ENCODE measurements at places on chromosomes 7 and 10.

DNA sequence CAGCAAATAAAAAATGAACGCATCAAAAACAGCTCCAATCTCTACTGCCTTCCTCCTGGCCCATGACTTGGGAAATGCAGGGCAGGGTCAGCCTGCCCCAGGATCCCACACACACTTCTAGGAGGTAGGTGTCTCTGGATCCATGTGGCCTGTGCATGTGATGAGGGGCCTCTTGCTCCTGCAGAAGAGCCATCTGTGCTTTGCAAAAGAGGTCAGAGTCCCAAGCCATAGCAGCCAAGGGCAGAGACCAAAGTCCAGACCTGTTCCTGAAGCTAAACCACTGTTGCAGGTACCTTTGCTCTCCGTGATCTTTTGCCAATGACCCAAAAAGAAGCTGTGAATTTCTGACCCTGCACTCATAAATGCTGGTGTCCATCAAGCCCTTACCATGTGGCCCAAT is 57.1 kb downstream of the KCNMA1 start:
- no peak for DNase-seq

GRCh38 chr10:61100887-61101286 is 156.9 kb upstream of the RHOBTB1 start:
- no peak for DNase-seq

GRCh38 chr10:91043173-91043910 is 122.5 kb upstream of the ANKRD1 start:
- DNase-seq, result no peak

DNA sequence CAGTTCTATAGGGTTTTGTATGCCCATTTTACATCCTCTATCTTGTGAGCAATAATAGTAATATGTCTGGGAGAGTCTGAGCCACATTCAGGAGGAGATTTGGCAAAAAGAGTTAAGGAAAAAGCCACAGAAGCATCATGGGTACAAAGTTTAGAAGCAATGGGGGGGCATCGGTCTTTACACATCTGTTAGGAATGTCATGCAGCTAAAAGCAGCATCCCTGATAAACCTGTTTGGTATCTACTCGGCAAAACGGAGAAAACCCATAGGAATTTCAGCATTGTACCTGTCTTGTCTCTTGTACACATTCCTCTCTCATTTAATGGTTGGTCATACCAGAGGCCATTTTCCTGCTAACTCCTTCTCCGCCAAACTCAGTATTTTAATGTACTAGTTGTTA is 12.5 kb upstream of the HERPUD2 start:
- peak; percentile 90 for DNase-seq

DNA sequence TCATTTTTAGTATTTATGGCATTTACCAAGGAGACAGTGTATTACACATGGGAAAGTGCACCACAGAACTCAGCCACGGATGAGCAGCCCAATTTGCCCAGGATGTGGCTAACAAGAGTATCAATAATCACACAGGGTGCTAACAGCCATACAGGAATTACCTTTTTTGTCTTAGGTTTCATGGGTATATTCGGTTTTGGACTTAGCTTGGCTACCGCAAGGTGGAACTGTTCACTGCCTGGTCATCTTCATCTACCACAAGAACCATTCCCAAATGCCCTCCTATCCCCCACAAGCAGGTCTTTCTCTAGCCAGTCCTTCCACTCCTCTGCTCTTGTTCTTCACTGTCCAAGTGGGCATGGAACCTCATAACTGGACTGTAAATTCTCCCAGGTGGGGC is 6.0 kb downstream of the PDLIM1 start:
- no peak for DNase-seq

Data from NCI-H226 (cell line).